ENCODE measurements at places on chromosomes 5 and 9.

DNA sequence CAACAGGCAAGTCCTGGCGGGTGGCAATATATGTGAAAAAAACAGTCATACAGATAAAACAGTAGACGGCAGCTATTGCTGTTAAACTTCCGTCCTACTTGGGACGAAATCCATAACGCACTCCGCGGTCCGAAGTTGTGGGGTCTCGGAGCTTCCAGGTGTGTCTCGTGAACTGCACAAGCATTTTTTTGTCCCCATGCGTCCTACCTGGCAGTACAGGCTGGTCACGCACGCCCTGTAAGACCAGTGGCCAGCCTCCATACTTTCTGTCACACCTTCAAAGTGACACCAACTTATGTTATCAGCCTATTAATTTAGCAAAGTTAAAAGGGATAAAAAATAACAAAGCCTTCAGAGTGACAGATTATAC lies 51.3 kb downstream of the TGFBI start:
- DNase-seq: no peak

DNA sequence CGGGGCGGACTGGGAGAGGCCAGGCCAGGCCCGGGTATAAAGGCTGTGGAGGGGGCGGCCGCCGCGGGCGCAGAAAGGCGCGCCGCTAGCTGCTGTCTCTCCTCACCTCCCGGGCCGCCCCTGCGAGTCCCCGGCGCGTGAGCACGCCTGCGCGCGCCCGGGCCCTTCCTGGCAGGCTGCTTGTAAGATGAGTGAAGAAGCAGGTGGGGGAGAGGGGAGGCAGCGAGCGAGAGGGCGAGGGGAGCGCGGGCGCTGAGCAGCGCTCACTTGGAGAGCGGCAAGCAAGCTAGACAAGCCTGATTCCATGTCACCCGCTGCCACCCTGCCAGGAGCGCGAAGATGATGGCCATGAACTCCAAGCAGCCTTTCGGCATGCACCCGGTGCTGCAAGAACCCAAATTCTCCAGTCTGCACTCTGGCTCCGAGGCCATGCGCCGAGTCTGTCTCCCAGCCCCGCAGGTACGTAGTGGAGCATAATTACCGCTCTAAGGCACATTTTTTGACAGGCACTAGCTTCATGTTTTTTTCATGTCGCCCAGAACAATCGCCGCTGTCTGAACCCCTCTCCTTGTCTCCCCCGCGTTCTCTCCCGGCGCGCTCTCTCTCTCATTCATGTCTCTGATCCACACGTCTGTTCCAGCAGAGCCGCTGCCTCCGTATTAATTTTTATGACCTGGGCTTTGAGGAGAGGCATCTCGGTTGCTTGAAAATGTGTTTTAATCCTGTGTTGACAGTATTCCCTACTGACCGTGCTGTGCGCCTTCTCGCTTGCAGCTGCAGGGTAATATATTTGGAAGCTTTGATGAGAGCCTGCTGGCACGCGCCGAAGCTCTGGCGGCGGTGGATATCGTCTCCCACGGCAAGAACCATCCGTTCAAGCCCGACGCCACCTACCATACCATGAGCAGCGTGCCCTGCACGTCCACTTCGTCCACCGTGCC lies at the start of gene POU4F3:
Gene POU4F3 (plus strand): TSS at position 66 of the 941 bp plus-strand sequence. CDS start 274 bp downstream, at position 340.
- DNase-seq: no peak

- no peak for DNase-seq
These were observed 121.5 kb downstream of the MAST4 start for GRCh38 chr5:66717455-66718373.

DNA sequence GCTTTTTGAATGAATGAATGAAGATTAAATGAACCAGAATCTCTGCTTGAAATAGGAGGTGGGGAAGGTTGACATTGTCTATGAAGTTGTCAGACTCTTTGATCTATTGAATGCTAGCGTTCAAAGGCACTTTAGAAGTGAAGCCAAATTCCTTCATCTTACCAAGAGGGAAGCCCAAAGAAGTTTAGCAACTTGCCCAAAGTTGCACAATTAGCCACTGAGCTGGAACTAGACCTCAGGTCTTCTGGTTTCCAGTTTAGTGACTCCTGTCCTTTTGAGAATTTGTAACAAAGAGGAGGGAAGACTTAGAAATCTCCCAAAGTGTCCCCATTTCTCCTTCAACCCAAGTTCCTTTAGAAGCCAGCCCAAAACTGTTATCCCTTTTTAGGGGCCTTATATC lies 20.7 kb upstream of the SLC1A3 start:
- DNase-seq: no peak

DNA sequence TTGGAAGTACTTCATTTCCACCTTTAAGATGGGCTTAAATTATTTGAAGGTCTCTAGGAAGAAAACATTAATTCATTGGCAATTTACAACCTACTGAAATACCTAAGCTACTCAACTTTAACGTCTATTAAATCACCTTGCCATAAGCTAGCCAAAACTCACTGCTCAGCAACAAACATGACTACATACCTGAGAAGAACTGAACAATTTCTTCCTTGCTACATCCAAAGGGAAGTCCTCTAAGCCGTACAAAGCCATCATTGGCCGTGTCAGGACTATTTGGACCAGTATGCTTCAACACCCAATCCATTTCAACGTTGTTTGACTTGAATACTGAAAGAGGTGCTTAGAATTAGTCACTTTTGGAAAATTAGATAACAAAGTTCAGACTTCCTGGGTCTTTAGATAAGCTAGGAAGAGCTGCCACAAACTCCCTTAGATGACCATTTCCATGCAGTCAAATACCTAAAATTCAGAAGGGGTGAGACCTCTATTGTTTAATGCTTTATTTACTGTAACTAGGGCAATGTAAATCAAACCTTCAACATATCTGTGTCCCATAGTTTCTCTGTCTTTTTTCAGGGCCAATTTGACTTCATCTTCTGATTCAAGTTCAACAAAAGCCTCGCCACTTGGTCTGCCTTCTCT lies 2.6 kb downstream of the HNRNPH1 start:
- no peak for DNase-seq

DNA sequence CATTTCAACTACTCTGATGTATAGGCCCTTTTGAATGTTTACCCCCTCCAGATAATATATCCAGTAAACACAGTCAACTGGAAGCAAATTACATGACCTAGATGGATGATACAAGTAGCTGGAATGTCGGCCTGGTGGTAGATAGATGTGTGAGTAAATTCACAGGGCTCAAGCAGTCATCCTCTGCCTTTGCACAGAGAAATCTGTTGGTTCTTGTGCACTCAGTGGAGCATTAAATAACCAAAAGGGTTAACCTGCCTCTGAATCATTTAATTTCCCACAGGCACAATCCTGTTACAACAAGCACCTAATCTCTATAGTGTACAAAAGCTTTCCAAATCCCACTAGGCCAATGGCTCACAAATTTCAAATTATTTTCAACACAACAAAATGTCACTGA lies 668.3 kb downstream of the DNAH5 start:
- DNase-seq: no peak

GRCh38 chr9:128494108-128494745 lies 10.3 kb upstream of the GLE1 start:
- DNase-seq: peak; percentile 58

DNA sequence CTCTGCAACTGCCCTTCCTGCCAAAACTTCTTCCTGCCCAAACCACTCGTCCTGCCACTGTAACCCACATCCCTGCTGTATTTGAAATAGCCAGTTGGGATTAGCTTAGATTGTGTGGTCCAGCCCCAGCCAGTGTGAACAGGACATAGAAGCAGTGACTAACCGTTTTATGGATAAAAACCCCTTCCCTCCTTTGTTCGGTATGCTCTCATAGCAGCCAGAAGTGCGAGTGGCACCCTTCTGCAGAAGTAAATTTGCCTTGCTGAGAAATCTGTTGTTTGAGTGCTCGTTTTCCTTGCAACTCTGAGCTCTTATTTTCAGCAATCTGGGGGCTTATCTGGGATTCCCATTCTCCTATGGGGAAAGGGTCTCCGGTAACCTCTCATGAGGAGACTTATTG lies 470.0 kb downstream of the PRDM9 start:
- DNase-seq: no peak

DNA sequence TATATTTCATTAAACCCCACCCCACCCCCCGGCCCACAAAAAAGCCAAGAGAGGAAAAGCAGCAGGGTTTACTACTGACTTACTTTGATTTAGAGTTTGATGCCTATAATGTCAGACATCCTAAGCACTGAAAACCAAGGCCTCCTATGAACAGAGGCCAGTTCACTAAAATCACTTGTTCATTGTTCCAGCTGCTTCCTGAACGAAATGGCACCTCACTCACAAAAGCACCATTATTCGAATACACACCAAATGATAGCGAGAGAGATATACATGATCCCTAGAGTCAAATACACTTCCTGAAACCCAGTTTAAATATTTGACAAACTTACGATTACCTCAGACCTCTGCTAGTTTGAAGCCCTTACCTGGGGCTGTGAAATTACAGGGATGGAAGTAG lies 66.6 kb downstream of the LPAR1 start:
- no peak for DNase-seq

DNA sequence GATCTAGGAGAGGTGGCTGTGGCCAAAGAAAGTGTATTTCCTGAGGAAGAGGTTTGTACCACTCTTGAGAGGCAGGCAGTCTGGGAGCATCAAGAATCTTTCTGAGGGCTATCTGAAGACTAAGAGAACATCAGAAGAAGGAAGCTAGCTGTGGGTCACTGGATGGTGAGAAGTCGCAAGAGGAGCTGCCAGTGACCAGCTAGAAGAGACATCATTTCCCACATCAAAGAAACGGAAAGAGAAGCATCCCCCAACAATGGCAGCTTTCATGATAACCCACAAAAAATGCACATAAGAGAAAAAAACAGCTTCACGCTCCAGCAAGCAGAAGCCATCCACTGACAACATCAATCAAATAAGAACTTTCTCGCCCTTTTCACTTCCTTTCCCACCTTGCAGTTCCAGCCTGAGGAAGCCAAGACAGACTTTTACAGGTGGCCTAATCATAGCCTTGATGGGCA lies 25.0 kb upstream of the CEP78 start:
- no peak for DNase-seq

DNA sequence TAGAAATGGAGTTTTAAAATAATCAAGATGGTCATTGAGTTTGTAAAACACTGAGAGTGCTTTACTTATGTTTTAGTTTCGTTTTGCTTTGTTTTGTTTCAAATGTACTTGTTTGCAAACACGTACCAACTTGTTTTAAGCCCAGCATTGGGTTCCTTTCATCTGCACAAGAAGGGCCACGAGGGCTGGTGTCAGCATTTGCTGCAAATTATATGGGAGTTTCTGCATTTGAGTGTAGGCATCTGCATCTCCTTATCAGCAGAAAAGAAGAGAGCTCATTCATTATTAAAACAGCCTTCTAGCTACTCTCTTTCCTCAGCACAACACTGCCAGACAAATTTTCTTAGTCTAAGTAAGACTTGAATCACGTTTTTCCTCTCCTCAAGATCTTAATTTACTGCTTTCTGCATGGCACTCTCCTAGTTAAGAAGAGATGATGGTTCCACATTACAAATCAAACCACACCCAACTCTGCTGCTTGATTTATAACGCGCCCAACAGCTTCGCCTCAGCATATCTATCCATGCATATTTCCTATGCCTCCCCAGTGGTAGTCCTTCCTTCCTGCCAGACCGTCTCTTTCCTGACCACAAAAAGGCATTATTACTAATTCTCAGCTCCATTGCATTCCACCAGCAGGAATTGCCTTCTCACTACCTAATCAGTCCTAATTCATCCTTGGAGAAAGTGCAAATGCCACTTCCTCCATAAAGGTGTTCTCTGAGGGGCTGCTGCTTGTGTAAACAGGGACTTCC lies 95.2 kb upstream of the CAST start:
- no peak for DNase-seq

DNA sequence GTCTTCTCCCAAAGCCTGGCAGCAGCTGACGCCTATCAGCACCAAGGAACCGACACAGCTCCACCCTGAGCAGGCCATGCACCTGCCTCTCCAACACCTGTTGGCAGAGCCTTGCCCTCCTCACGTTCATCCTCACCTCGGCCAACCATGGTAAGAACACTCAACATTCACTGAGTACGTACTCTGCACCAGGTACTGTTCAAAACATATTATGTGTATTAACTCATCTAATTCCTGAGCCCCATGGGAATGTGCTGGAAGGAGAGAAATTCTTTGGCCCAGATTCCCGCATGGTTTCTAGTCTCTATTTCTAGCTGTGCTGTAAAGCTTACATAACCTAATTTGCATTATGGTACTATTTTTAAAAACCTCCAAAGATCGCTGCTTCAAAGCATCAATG lies 86.1 kb downstream of the GPR21 start:
- DNase-seq: peak; percentile 32

- no peak for DNase-seq
These were observed 281.9 kb upstream of the NMUR2 start for GRCh38 chr5:152686931-152687330.

DNA sequence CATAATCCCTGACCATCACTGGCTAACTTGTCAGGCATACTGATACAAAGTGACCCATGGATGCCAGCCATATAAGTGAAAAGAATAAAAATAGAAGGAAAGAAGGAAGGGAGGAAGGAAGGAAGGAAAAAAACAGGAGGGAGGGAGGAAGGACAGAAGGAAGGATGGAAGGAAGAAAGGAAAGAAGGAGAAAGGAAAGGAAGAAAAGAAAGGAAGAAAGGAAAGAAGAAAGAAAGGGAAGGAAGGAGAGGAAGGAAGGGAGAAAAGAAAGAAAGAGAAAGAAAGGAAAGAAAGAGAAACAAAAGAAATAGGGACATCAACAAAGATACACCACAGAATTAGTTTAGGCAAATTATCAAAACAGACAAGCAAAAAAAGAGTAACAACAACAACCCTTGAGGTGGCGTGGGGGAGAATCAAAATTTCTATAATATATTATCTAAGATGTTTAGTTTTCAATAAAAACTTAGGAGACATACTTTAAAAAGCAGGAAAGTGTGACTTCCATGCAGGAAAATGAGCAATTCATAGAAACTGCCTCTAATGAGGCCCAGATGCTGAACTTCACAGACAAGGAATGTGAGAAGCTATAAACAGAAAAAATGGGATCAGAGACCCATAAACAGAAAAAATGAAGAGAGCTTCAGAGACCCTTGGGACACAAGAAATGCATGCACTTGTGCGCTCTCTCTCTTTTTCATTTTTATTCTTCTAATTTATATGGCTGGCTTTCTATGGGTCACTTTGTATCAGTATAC lies 96.1 kb upstream of the NFIL3 start:
- no peak for DNase-seq

DNA sequence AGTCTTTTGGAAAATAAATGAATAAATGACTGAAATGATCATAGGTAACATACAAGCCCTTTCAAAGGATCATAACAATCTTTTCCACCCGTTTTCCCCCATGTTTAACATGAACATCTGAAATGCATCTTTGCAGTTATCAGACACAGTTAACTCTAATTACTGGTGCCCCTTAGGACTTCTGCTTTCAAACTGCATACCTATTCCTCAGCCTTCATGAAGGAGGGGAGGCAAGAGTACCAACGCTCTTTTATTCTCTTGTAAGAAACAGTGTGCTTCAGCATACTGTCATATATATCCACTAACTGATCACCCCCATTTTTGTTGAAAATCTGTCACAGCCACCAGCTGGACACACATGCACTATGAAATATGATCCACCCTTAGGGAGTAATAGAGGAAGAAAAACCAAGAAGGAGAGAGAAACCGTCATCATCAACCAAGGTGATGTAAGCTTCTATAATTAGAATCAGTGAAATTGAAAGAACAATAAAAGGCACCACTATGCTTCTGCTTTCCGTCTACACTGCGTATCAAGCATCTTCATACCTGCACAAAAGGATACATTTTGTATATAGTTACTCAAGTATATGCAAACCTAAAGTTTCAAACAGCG lies 98.7 kb downstream of the RAPGEF6 start:
- no peak for DNase-seq

GRCh38 chr5:83011985-83012384 lies 65.2 kb downstream of the TMEM167A start:
- no peak for DNase-seq

- DNase-seq: no peak
These were observed 140.8 kb upstream of the ZNF608 start for GRCh38 chr5:124887223-124887622.
